ENCODE measurements at places on chromosomes 7 and 10. TPM values are rescaled to one million over a fixed set of nuclear protein-coding genes. Genes with fewer than 3 reads are reported as not detected.

The PRKCQ gene
- not detected for total RNA-seq

The PARD3 gene
- 31.2 TPM for total RNA-seq

The UFSP1 gene
- 2.5 TPM for total RNA-seq

The CALHM3 gene
- not detected for total RNA-seq

The FXYD4 gene
- total RNA-seq, result not detected

The CDK14 gene
- total RNA-seq, result 13.6 TPM

The PLEKHA1 gene
- 44.7 TPM for total RNA-seq

The ZNF22 gene
- total RNA-seq, result 42.1 TPM

The LEP gene
- not detected for total RNA-seq

The FAM25A gene
- total RNA-seq, result not detected
